ENCODE measurements at places on chromosomes 7 and 10.

DNA sequence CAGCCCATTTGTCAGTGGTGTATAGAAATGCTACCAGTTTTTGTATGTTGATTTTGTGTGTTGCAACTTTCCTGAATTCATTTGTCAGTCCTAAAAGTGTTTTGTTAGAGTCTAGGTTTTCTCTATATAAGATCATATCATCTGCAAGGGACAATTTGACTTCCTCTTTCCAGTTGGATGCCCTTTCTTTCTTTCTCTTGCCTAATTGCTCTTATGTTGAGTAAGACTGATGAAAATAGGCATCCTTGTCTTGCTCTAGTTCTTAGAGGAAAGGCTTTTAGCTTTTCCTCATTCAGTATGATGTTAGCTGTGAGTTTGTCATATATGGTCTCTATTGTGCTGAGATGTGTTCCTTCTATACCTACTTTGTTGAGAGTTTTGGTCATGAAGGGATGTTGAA lies 161.7 kb upstream of the TPK1 start:
- no peak for DNase-seq

DNA sequence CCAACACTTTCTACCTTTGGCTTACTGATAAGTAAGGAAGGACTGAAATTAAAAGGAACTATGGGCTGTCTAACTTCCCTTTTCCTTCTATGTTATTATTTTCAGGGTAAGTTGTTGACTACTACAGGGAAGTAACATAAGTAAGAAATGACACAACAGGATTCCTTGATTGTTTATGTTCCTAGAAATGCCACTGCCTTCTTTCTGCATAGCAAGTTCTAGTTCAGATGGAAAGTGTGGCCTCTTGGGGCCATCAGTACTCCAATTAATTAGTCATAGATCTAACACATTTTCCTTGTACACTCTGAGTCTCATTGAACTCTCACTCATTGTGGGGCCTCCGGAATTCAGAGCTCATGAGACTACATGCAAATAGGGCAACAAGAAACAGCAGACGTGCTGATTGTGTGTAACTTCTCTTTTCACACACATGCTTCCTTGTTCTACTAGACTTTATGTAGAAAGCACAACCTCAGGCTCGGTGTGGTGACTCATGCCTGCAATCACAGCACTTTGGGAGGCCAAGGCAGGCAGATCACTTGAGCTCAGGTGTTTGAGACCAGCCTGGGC lies 35.3 kb upstream of the HIBADH start:
- DNase-seq: no peak

- no peak for DNase-seq
These were observed 34.4 kb downstream of the CSGALNACT2 start for GRCh38 chr10:43172645-43173044.

- DNase-seq: no peak
These were observed 158.5 kb downstream of the LHFPL3 start for GRCh38 chr7:104486931-104487330.

- no peak for DNase-seq
These were observed 362.9 kb downstream of the KIF20B start for GRCh38 chr10:90064295-90064694.
